ENCODE measurements at places on chromosomes 16 and 17. TPM values are rescaled to one million over a fixed set of nuclear protein-coding genes. Genes with fewer than 3 reads are reported as not detected.

GRCh38 chr17:82204831-82205719 lies 7.6 kb downstream of the CCDC57 start:
- no peak for DNase-seq

DNA sequence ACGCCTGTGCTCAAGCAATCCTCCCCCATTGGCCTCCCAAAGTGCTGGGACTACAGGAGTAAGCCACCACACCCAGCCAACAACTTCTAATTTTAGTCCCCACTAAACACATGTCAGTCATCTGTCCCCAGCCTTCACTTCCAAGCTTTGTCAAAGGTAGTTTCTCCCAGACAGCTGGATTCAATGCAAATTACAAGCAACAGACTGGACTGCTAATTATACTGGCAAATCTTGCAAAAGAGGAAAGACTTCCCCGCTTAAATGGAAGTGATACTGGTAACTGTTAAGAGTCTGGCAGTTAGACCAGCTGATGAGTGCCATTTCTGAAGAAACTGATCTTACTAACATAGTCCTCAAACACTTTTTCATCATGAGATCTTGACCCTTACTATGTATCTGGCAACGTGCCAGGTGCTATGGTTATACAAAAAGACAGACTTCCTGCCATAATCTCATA lies 8.2 kb upstream of the GGA2 start:
- no peak for DNase-seq

DNA sequence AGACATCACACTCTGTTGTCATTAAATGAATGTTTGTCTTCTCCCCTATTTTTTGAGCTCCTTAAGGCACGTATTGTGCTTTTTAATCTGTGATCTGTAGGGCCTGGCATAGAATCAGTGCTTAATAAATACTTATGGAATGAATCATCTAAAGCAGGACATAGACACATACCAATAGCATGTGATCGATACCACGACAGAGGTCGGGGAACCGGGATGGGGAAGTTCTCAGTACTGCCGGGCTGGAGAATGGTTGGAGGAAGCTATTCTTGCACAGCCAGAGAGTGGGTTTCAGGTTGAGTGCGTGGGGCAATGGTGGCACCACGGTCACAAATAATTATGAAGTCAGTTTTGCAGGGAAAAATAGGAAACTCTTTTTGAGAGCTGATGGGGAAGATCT lies 26.8 kb downstream of the NLRP1 start:
- no peak for DNase-seq

DNA sequence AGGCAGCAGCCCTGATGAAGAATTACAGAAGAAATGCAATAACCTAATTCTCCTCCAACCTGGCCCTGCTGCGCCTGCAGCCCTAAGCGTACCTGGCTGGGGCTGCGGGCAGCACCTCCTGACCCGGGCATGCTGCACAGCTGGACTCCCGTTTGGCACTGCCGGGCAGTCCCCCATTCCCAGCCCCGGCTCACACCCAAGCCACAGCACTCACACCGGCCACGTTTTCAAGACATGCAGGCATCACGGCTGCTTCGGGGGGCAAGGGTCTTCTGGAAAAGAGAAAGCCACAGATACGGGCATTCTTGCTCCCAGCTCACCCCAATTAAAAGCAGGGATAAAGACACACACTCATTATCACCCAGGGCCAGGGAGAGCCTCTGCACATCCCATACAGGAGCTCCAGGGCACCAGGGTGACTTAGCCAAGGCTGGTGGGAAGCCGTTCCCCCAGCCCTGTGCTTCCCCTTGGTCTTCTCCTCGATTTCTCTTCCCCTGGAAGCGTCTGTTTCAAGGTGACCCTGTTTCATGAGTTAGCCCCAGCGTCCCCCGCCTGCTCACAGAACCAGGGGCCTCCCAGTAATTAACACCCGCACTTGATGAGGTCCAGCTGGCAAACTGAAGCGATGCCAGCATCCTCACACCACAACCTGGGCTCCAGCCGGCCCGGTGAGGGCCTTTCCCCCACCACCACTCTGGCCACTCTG lies 216.7 kb downstream of the C16orf78 start:
- DNase-seq: no peak

DNA sequence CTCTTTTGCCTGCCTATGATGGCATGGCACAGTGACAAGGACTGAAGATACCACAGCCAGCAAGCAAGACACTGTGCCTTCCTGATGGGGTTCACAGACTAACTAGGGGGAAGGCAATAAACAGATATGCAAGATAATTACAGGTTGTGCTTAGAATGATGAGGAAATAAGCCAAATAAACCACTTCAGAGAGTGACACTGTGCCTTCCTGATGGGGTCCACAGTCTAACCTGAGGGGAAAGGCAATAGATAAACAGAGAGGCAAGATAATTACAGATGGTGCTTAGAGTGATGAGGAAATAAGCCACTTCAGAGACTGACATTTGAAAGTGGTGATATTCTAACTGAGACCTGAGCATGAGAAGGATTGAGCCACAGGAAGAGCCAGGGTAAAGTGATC lies 84.2 kb downstream of the HS3ST2 start:
- no peak for DNase-seq

- DNase-seq: no peak
Observed at GRCh38 chr17:27478901-27479538, 22.8 kb downstream of the KSR1 start.

DNA sequence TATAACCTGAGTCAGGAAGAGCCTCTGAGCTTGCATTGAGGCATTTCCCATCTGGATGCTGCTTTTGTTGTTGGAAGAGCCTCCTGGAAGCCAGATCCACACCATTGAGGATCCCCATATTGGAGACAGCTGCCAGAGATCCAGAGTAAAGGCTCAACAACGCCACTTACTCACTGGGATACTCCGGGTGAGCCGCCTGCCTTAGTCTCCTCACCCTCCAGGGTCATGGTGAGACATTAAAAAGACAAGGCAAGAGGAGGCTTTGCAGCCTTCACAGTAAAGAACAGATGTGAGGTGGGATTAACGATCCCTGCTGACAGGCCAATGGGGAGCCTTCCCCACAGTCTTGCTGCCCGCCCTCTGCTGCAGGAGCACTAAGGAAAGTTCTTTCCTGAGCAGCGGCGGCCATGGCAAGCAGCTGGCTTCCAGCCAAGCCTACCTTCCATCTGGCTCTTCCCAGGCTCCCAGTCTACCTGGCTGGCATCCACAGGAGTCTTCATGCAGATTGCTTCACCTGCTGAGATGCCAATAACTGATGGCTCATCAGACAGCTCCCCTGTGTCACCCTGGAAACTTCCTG lies 198.5 kb downstream of the CYLD start:
- peak; percentile 84 for DNase-seq

- DNase-seq: no peak
Observed at GRCh38 chr17:56804454-56804853, 29.3 kb downstream of the C17orf67 start.

- no peak for DNase-seq
Observed at GRCh38 chr16:79053577-79053976, 547.0 kb downstream of the MAF start.

ROGDI gene
- total RNA-seq: 12.8 TPM

CEP295NL gene
- total RNA-seq: 2.9 TPM

TEKT1 gene
- not detected for total RNA-seq

Measured in pancreas (tissue), 10 donors.